ENCODE measurements at places on chromosomes 6 and 20. TPM values are rescaled to one million over a fixed set of nuclear protein-coding genes. Genes with fewer than 3 reads are reported as not detected.

GRCh38 chr6:96631248-96631647 is 68.3 kb downstream of the FHL5 start:
- no peak for DNase-seq

- no peak for DNase-seq
Measured at GRCh38 chr6:53547166-53547810, 2.4 kb upstream of the GCLC start.

The LAMA2 gene
- 2.4 TPM for total RNA-seq

DNA sequence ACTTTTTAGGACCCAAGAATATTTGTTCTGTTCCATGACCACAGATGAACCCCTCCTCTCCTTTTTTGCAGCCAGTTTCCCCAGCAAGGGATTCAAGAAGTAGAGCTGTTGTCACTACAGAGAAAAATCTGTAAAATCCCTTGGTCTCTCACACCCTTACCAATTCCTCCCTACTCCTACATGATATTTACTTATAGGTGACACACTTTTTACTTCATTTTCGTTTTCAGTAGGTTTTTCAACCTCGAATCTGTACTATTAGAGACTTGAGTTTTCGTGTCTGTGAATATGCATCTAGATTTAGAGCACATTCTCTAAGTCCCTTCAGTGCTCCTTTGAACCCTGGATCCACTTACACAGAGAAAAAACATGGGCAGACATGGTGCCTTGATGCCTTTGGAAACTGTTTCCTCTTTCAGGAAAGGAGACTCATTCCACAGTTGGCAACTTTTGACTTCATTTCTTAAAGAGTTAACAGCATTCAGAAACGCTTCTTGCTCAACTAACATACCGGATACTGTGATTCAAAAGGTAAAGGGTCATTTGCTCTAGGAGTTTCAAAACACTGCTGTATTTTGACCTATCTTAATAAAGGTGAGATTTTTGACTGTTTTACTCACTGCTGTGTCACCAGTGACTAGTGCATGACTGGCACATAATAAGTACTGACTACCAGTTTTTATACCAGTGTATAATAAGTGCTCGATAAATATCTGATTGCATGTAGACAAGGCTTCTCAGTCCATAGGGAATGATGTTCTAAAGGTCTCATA is 50.6 kb downstream of the LAMA4 start:
- DNase-seq: no peak

The OARD1 gene
- 24.4 TPM for total RNA-seq

The FAM217B gene
- 14.8 TPM for total RNA-seq

DNA sequence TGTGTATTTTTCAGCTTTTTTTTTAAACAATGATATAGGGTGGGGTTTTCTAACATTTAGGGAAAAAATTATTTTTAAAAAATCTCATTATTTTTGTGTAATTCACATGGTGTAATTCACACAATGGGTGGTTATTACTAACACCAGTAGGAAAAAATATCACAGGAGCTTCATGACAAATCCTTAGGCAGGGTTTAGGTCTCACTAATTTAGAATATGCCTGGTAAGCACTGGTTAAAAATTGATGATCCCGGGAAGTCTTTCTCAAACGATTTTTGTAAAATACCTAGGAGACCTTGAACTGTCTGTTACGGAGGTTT is 29.5 kb upstream of the ZNF217 start:
- DNase-seq: no peak

DNA sequence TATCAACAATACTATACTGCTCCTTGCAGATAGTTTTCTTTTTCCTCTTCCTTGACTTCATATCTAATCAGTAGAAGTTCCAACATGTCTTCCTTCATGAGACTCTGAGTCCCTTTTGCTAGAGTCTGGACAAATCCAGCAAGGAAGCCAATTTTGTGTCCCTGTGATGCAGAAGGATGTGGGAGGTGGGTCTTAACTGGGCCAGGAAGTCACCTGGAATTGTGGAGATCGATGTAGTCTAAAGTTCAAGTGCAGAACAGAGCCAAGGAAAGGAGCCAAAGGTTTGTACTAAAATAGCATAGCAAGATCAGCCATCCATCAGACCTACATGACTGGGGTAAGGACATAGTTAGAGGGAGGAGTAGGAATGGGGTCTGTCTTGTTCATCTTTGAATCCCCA is 37.6 kb downstream of the SPTLC3 start:
- no peak for DNase-seq
